ENCODE measurements at places on chromosomes 1 and 21.

GRCh38 chr1:55049914-55050278, 10.5 kb downstream of the PCSK9 start:
- DNase-seq: peak; percentile 11

DNA sequence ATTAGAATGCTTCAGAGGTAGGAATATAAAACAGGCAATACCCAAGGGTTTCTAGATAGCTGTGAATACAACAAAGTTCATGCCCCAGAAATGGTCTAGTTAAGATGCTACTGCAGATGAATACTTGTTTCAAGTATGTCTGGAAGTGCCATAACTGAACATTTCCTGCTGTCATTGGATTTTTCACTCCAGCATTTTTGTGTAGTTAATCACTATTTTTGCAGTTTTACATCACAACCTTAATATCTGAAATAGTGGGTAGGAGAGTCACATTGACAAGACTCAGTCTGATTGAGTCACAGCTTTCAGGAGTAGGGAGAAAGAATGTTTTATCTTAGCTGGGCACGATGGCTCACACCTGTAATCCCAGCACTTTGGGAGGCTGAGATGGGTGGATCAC, 126.4 kb upstream of the C1orf21 start:
- no peak for DNase-seq

GRCh38 chr1:80392529-80392928, 1386.0 kb upstream of the ADGRL4 start:
- no peak for DNase-seq

DNA sequence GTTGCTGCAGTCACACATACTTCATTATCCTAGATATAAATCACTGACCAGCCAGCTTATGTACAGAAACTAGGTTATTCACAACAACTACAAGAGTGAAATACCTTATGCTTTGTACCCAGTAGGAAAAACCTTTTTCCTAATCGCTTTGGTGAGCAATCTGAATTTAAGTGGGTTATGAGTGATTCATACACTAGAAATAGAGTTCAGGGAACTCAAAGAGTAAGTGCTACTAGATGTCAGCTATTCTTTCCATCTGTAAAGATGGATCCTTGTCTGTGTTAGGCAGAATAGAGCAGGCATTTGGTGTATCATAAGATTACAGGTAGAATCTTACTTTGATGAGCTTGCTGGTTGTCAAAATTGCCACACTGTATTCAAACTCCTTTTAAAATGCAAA, 101.9 kb downstream of the ZNF644 start:
- DNase-seq: no peak

- DNase-seq: no peak
Measured at GRCh38 chr1:60071296-60071695, 2.3 kb downstream of the C1orf87 start.

DNA sequence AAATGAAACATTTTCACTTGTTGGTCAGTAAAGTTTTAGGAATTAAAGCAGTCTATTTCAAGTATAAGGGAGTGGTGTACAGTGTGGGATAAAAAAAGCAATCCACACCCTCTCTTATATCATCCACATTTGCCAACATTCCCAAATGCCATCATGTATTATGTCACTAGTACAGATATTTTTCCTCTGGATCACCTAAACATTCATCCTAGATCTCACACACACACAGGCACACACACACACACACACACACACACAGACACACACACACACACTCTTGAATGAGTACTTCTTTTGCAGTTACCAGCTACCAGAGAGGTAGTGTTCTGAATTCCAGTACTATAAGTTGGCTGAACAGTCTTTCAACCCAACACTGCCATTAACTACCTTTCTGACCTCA, 1369.1 kb upstream of the ADGRL4 start:
- no peak for DNase-seq

- no peak for DNase-seq
Measured at GRCh38 chr1:199746666-199747384, 280.7 kb upstream of the NR5A2 start.

DNA sequence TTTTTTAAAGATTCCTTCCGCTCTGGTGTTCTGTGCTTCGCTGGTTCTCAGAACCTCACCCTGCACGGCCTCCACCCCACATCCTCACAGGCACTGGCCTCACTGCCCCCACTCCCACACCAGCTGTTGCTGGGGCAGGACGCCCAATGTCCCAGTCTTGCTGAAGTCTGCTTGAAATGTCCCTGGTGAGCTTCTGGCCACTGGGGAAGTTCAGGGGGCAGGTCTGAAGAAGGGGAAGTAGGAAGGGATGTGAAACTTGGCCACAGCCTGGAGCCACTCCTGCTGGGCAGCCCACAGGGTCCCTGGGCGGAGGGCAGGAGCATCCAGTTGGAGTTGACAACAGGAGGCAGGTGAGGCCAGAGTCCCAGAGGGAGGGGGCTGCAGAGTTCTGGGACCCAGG, at the start of gene C1QA:
Gene C1QA, plus strand, starts transcription at position 276 of the 400 bp plus-strand sequence. CDS start 989 bp downstream, outside the sequence.
- DNase-seq: peak; percentile 38

DNA sequence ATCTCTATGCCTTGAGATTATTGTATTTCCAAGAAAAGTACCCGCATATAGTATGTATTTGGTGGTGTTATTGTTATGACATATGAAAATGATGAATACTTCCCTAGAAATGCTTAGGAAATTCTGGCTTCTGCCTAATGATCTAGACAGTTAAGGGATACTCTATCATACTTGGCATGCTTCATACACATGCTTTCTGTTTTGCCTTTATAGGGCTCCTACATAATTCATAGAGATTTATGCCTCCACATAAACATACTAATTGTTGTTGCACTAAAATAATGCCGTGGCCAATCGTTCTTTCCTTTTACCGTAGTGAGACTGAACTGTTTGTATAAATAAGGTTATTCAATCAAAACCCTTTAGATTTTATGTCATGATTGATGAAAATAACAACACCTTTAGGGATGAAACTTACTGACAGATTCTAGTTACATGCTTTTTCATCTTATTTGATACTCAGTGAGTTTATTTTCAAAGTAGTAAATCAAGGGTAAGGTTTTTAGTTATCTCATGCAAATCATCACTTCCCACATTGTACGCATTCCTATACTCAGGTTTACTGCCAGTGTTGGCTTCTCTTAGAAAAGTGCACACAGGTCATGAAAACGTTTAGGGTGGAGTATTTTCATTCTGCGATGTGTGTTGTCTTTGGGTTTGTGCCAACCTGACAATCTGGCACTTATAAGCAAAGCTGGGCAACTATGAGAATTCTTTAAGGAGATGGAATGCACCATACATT, 40.5 kb upstream of the SCYL3 start:
- no peak for DNase-seq

- no peak for DNase-seq
Measured at GRCh38 chr1:165826565-165827267, 698 bp upstream of the UCK2 start.

- no peak for DNase-seq
Measured at GRCh38 chr1:43975249-43975961, 645 bp downstream of the ATP6V0B start.

- no peak for DNase-seq
Measured at GRCh38 chr1:211910113-211910884, 79.7 kb upstream of the LPGAT1 start.

GRCh38 chr21:17051054-17051453, 461.8 kb upstream of the CXADR start:
- DNase-seq: no peak

DNA sequence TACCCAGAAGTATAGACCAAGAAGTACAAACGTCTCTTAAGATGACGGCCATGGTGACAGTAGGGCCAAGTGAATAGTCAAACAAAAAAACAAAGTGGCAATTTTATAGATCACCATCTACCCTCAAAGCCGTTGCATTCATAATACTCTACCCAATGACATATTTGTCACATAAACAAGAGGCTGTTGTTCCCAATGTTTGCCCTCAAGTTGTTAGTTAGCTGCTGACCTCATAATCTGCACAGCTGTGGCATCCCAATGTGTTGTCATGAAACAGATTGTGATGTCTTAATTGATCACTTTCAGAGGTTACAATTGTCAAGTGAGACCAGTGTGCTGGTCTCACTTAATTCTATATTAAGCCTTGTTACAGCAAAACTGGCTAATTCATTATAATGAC, 333.8 kb downstream of the ST6GALNAC3 start:
- peak; percentile 23 for DNase-seq

GRCh38 chr21:42564561-42564971, 50.9 kb downstream of the SLC37A1 start:
- DNase-seq: no peak

DNA sequence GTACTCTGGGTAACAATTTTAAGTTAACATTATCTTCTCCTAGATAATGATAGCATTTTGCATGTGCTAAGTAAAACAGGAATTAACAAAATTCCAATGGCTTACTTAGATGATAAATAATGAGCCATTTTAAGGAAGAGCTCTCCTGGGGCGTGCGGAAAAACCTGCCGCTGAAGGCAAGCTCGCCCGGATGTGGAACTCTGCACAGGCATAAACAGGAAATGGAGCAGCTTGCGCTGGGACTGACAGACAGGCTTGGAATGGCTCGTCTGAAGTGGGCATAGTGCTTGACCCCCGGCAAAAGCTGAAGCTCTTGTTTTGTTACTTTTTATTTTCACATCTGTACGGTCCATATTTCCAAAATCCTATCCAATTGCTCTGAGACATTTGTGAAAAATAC, 169.2 kb downstream of the ZNF281 start:
- DNase-seq: no peak

GRCh38 chr1:185317886-185318310, 855 bp upstream of the IVNS1ABP start:
- DNase-seq: peak; percentile 52

DNA sequence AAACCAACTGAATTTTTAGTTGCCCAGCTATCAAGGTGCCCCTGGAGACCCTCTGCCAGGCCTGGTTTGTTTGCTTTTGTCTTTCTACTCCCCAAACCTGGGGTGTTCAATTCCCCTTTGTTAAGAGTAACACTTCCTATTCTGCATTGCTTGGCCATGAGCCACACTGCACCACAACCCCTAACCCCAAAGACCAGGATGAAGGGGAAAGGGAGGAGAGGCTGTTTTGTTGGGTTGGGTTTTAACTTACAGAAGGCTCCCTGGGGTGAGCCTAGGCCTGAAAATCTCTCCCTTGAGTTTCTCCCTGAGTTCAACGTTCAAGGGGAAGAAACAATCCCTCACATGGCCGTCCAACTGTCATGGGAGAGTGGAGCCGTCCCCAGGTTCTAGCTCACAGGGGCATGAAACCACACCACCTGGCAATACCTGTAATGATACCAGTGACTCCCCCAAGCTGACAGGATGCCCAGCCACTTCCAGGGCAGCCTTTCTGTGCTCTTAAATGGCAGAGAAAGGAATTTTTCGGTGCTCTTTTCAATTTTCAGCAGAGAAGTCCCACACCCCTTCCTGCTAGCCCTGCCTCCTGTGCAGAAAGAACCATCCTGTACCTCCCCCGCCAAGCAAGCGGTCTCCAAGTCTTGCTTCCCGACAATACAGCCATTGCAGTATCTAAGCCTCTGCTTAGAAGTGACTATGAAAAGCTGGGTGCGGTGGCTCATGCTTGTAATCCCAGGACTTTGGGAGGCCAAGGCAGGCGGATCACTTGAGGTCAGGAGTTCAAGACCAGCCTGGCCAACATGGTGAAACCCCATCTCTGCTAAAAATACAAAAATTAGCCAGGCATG, 14.9 kb downstream of the SLC45A3 start:
- no peak for DNase-seq

- DNase-seq: no peak
Measured at GRCh38 chr1:143748906-143749305, 222.9 kb downstream of the FAM72C start.

- DNase-seq: no peak
Measured at GRCh38 chr1:199529324-199529723, 498.2 kb upstream of the NR5A2 start.

GRCh38 chr21:26140926-26141325, 29.6 kb downstream of the APP start:
- no peak for DNase-seq

GRCh38 chr21:28333578-28334075, 659.0 kb downstream of the LTN1 start:
- no peak for DNase-seq

- DNase-seq: no peak
Measured at GRCh38 chr21:34276711-34277425, 86.9 kb upstream of the KCNE2 start.

- DNase-seq: no peak
Measured at GRCh38 chr1:16017461-16018303, at the start of gene HSPB7. Gene HSPB7 (minus strand): TSS chr1:16018043. CDS start chr1:16017963, 80 bp downstream.

DNA sequence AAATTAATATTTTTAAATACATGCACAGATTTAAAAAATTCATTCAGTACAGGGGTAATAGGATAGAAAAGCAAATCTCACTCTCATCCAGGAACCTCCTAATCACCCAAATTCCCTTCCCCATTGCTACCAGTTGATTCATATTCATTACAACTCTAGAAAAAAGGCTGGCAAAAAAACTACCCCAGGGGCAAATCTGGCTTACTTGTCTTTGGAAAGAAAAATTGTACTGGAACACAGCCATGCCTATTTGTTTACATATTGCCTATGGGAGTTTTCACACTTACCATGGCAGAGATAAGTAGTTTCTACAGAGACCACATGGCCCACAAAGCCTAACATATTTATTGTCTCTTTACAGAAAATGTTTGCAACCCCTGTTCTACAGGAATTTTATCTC, 8.9 kb upstream of the RBM34 start:
- DNase-seq: no peak

DNA sequence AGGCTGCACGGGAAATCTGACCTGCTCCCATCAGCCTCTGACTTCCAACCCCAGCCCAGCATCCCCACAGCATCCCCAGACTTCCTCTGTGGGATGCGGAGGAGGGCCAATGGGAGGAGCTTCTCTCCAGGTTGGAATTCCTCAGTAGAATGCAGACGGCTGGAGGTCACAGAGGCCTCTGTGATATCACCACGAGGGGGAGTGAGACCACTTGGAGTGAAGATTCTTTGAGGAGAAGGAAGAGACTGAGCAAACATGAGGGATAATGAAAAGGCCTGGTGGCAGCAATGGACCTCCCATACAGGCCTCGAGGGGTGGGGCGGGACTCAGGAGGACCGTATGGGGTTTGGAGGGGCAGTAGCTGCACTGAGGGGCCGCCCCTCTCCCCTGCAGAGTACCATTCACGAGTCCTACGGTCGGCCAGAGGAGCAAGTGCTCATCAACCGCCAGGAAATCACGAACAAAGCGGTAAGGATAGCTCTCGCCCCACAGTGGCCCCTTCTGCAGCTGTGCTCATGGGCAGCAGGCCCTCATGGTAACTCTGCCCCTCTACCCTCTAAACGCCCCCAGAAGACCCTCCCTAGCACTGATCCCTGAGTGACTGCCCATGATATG, at the start of gene CATSPER4:
Gene CATSPER4, plus strand, starts transcription at position 230 of the 615 bp plus-strand sequence. Its CDS starts 26 bp downstream, at position 256.
- no peak for DNase-seq

DNA sequence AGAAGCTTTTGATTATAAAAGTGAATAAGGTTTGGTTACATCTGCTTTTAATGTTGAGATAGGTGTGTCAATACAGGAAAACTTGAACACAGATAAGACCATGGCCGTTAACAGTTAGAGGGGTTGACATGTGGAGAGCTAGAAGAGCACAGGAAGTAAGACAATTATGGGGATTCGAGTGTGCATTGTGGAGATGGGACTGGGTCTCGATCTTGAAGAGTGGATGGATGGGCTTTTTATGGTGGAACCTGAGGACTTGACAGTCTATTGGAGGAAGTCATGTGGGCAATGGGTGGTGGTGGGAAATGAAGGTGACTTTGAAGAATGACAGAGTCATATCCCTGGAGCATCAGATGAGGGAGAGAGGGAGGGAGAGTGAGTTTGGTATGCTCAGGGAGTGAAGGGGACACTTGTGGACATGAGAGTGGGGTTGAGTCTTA, 12.1 kb downstream of the DYRK1A start:
- DNase-seq: no peak

- no peak for DNase-seq
Measured at GRCh38 chr1:91732291-91733107, 153.5 kb downstream of the TGFBR3 start.

GRCh38 chr1:248871837-248872401, 13.0 kb upstream of the ZNF692 start:
- DNase-seq: no peak

GRCh38 chr1:89903550-89903949, 82.7 kb downstream of the LRRC8D start:
- DNase-seq: no peak

Measured in hippocampal formation (tissue), 2 donors.